Breast epithelium (tissue), 4 donors: ENCODE measurements at places on chromosomes 11 and 22. TPM values are rescaled to one million over a fixed set of nuclear protein-coding genes. Genes with fewer than 3 reads are reported as not detected.
A peak's percentile ranks its signal among the peaks of the same experiment; 100 is the strongest.

DNA sequence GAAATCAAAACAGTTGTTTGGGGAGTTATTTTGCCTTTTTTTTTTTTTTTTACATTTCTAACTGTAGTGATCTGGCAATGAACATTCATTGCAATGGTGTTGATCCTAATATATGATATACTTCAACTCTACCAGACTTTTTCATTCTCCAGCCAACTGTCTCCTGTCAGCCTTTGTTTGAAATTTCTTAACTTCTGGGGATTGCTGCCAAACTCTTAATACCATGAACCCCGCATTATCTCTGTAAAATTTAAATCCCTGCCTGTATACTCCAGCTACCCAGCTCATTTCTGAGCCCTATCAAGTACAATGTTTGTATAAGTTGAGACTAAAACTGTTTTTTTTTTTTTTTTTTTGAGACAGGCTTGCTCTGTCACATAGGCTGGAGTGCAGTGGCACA, 280.7 kb downstream of the TTC28 start:
- H3K27me3 ChIP-seq = no peaks in the 10 kb centered on the region
- DNase-seq = no peak
- H3K4me1 ChIP-seq = no peaks in the 10 kb centered on the region
- H3K4me3 ChIP-seq = no peak overlapping the region
- no peak overlapping the region for H3K27ac ChIP-seq

Gene CRACR2B
- 14.7 TPM for total RNA-seq

GRCh38 chr11:1922481-1923081, 3.1 kb downstream of the TNNT3 start:
- no peaks in the 10 kb centered on the region for H3K4me1 ChIP-seq
- no peak overlapping the region for H3K4me3 ChIP-seq
- peak overlapping the region; percentile 93 for H3K27ac ChIP-seq
- no peaks in the 10 kb centered on the region for H3K27me3 ChIP-seq
- no peaks in the 10 kb centered on the region for H3K36me3 ChIP-seq

DNA sequence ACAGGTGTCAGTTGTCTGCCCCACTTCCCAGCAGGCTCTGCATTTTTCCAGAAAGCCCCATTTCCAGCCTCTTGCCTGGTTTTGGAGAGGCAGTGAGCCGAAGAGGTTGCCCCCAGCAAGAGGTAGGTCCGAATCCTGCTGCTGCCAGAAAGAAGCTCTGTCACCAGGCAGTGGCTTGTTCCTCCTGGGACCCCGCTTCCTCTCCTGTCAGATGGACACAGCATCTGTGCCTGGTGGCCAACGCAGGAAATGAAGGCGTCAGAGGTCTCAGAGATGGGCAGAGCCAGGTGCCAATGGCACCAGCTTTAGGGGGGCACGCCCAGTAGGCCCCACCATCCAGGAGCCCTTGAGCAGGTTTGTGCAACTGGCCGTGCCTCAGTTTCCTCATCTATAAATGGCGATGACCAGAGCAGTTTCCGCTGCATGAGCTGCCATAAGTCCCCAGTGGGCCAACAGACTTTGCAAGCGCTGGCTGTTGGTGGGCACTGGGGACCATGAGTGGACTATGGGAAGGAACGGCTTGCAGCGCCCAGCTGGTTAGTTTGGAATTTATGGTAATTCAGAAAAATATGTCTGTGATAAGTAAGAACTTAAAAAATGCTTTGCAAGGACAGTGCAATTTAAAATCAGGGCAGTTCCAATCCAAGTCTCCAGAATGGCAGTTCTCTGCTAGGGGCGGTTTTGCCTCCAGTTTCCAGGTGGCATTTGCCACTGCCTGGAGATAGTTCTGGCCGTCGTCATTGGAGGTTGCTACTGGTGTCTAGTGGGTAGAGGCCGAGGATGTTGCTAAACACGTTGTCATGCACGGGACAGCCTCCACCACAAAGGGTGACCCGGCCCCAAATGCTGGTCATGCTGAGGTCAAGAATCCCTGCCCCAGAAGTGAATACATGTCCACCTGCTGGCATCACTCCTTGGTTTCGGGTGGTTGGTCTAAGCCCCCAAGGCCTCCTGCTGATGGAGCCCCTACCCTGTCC, 2.3 kb upstream of the OSBPL5 start:
- H3K27me3 ChIP-seq = no peaks in the 10 kb centered on the region
- no peak overlapping the region for H3K4me3 ChIP-seq
- H3K4me1 ChIP-seq = peaks cover 11% of the 10 kb centered on the region
- no peak overlapping the region for H3K27ac ChIP-seq

DNA sequence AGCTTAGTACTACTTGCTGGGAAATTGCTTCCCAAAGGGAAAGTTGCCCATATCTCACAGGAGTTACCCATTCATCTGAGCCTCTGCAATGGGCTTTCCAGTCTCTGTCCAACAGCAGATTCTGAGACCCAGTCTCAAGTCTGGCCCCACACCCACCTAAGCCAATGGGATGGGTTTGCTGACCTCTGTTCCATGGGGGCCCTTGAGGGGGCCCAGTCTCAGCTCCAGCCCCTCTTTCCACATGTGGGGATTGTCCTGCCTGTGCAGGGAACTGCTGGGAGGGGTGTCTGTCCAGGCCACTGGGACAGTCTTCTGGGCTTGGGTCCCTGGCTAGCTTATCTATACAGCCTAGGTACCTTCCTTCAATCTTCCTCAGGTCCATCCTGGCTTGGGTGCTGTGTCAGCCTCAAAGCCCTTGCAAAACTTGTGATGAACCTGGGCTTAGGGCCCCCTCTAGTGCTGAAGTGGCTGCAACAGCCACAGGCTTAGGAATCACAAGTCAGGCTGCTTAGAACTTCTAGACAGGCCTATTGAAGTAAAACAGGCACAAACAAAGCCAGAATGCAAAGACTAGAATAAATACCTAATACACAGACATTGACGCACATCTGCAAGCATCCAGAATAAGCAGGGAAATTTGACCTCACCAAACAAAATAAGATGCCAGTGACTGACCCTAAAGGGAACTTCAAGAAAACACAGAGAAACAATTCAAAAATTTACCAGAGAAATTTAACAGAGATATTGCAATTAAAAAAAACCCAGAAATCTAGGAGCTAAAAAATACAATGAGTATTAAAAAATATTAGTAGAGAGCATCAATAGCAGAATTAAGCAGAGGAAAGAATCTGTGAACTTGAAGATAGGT, 11.7 kb upstream of the PATL1 start:
- no peaks in the 10 kb centered on the region for H3K36me3 ChIP-seq
- H3K27me3 ChIP-seq = no peaks in the 10 kb centered on the region
- DNase-seq = peak; percentile 44
- no peak overlapping the region for H3K4me3 ChIP-seq
- H3K27ac ChIP-seq = no peak overlapping the region

GRCh38 chr11:126815111-126815510, 185.5 kb downstream of the KIRREL3 start:
- no peak overlapping the region for H3K4me3 ChIP-seq
- H3K36me3 ChIP-seq = no peaks in the 10 kb centered on the region
- DNase-seq = no peak
- H3K27ac ChIP-seq = no peak overlapping the region

DNA sequence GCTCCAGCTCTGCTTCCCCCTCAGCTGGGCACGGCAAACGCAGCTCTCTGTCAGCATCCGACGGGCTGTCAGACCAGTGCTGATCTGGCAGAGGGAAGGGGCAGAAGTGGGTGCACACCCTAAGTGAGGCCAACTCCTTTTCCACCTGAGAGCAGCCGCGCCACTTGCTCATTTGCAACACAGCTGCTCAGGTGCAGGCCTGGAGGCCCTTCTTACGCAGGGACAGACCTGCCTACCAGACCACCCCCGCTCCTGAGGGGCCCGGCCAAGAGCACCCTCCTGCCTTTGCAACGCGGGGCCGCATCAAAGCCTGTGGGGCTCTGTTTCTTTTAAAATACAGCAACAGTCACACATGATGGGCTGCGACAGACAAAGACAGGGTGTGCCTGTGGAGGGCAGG, 47.8 kb upstream of the BID start:
- no peak overlapping the region for H3K4me3 ChIP-seq
- no peaks in the 10 kb centered on the region for H3K27me3 ChIP-seq
- no peaks in the 10 kb centered on the region for H3K4me1 ChIP-seq
- DNase-seq = no peak
- H3K27ac ChIP-seq = no peak overlapping the region
- H3K36me3 ChIP-seq = no peaks in the 10 kb centered on the region

GRCh38 chr22:45905924-45906865, 70.8 kb downstream of the WNT7B start:
- no peaks in the 10 kb centered on the region for H3K4me1 ChIP-seq
- H3K36me3 ChIP-seq = no peaks in the 10 kb centered on the region
- no peak overlapping the region for H3K4me3 ChIP-seq
- H3K27ac ChIP-seq = no peak overlapping the region
- peaks cover 5% of the 10 kb centered on the region for H3K27me3 ChIP-seq
- no peak for DNase-seq

GRCh38 chr11:103906291-103906867, 130.1 kb upstream of the DDI1 start:
- no peaks in the 10 kb centered on the region for H3K27me3 ChIP-seq
- no peak overlapping the region for H3K27ac ChIP-seq
- no peak overlapping the region for H3K4me3 ChIP-seq
- no peak for DNase-seq
- H3K36me3 ChIP-seq = no peaks in the 10 kb centered on the region
- no peaks in the 10 kb centered on the region for H3K4me1 ChIP-seq
